Left renal cortex interstitium (tissue), 4 donors: ENCODE measurements at places on chromosomes 5 and 9.

- DNase-seq: no peak
Observed at GRCh38 chr5:57598756-57599155, 116.1 kb upstream of the ACTBL2 start.

GRCh38 chr5:1763548-1763911 lies 36.1 kb downstream of the MRPL36 start:
- no peak for DNase-seq

- no peak for DNase-seq
Observed at GRCh38 chr9:26893030-26893676, 551 bp upstream of the CAAP1 start.

DNA sequence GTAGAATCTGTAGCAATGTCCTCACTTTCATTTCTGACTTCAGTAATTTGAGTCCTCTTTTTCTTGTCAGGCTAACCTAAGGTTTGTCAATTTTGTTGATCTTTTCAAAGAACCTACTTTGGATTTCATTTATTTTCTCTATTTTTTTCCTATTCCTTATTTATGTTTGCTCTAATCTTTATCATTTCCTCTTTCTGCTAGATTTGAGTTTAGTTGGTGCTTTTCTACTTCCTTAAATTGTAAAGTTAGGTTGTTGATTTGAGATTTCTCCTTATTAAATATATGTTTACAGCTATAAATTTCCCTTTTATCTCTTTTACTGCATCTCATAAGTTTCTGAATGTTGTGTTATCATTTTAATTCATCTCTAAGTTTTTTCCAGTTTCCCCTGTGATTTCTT lies 75.1 kb upstream of the FAM120A start:
- DNase-seq: no peak

GRCh38 chr5:95988877-95989276 lies 27.2 kb upstream of the ELL2 start:
- no peak for DNase-seq

GRCh38 chr5:5665225-5666075 lies 243.0 kb downstream of the ICE1 start:
- no peak for DNase-seq

GRCh38 chr9:100914266-100914665 lies 114.3 kb upstream of the PLPPR1 start:
- no peak for DNase-seq

DNA sequence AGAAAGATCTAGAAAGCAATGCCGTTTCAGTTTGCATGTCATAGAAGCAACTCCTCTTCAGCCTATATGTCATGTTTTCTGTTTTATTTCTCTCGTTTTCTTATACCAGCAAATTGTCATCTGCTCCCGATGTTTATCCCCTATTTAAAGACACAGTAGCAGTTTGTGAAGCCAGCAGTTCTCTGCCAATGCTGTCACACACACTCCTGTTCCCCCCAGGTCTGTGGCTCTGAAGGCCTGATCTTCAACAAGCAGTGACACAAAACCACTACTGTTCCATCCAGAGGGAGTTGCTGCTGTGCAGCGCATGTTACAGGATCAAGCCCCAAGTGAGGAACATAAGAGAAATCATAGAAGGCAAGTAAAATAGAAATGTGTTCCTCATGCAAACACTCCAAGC lies 364.1 kb upstream of the SLC30A5 start:
- DNase-seq: no peak

DNA sequence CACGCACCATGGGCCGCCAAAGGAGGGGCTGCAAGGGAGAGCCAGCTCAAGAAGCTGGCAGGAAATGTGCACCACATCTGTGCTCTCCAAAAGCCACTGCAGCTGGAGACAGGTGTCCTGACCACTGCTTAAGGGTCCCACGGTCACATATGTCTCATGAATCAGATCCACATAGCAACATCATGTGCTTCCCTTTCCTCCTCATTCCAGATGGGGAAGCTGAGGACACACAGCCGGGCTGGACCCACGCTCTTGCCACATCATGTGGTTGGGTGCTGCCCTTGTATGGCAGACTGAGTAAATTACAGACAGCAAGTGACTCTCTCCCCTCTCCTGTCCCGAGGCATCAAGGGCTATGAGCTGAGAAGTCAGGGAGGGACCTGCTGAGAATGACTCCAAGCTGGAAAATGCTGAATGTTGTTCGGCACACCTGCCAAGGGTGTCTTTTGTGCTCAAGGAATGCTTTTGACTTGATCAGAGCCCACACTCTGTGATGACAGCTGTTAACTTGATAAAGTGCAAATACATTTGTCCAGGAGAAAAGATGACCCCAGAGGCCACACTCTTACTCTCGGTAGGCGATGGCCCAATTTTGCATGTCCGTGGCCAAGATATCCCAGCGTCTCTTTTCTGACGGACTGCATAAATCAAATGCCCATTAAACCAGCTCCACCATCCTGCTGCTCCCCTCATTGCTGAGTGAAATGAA lies 58.2 kb downstream of the NSUN2 start:
- no peak for DNase-seq

DNA sequence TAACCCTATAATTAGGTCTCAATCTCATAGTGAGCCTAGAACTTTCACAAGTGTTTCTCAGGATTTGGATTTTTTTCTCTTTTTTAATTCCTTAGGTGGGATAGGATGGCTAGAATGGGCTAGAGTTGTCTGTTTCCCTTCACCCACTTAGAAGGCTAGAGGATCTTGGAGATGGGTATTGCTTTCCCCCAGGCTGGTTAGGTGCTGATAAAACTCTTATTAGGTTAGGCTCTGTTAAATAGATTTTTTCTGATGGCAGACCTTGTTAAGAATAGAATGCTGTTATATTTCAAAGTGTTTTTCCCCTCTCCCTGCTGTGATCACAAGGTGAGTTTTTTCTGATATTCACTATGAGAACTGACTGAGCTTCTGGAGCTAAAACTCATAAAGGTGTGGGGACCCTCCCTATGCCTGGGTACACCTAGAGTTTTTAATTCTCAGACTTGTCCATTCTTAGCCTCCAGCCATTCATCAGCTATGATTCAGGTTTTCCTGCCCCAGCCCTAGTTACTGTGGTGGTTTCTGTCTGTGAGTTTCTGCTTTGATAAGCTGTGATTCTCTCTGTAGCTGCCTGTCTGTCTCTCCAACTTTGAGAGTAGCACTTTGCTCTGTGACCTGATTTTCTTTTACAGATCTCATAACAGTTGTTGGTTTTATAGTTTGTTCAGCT lies 132.4 kb downstream of the HACD4 start:
- DNase-seq: no peak

GRCh38 chr5:164746723-164747122 lies 1241.3 kb downstream of the MAT2B start:
- no peak for DNase-seq

DNA sequence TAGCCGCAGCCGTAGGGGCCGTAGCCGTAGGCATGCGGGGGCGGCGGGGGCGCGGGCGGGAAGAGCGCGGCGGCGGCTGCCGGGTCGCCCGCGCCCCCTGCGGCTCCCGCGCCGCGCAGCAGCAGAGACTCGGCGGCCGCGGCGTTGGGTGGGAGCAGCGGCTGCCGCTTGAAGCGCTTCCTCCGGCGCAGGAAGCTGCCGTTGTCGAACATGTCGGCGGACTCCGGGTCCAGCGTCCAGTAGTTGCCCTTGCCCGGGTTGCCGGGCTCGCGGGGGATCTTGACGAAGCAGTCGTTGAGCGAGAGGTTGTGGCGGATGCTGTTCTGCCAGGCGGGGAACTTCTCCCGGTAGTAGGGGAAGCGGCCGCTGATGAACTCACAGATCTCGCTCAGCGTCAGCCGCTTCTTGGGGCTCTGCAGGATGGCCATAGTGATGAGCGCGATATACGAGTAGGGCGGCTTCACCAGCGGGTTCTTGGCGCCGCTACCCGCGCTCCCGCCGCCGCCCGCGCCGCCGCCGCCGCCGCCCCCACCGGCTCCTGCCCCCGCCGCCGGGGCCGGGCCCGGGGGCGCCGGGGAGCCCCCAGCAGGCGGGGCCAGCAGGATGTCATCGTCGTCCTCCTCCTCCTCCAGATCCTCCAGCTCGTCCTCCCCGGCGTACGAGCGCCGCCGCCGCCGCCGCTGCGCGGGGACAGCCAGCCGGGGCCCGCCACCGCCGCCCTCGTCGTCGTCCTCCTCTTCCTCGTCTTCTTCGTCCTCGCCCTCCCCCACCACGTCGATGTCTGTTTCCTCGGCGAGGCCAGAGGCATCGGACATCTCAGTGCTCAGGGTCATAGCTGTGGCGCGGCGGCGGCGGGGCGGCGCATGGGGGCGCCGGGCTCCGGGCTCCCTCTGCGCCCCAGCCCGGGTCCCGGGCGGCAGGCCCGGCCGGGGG lies 781 bp downstream of the FOXD1 start:
- DNase-seq: no peak

DNA sequence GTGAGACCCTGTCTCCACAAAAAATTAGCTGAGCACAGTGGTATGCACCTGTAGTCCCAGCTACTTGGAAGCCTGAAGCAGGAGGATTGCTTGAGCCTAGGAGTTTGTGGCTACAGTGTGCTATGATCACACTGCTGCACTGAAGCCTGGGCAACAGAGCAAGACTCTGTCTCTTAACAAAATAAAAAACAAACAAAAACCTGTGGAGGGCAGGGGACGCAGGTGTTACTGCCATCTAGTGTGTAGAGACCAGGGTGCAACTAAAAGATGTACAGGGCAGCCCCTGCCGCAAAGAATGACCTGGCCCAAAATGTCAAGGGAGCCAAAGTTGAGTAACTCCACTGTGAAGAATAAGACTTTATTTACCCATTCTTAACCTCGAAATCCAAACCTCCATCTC lies 27.1 kb downstream of the ASPN start:
- DNase-seq: no peak

GRCh38 chr5:150149618-150150017 lies 6.0 kb downstream of the PDGFRB start:
- DNase-seq: no peak

GRCh38 chr5:8756498-8757084 lies 789.3 kb downstream of the SEMA5A start:
- peak; percentile 18 for DNase-seq

GRCh38 chr5:36596247-36596646 lies 10.2 kb upstream of the SLC1A3 start:
- no peak for DNase-seq

- no peak for DNase-seq
Observed at GRCh38 chr9:11340654-11341053, 727.9 kb upstream of the PTPRD start.

GRCh38 chr9:20863945-20864344 lies 167.5 kb downstream of the HACD4 start:
- no peak for DNase-seq

- DNase-seq: no peak
Observed at GRCh38 chr5:77518304-77518703, 26.2 kb upstream of the WDR41 start.

- no peak for DNase-seq
Observed at GRCh38 chr5:157562111-157562581, 13.4 kb downstream of the ADAM19 start.

GRCh38 chr9:38244971-38245370 lies 147.5 kb upstream of the ALDH1B1 start:
- DNase-seq: no peak

GRCh38 chr9:127223810-127224177 lies 40.8 kb upstream of the GARNL3 start:
- no peak for DNase-seq

- DNase-seq: no peak
Observed at GRCh38 chr5:131277447-131277846, 13.6 kb downstream of the CDC42SE2 start.

DNA sequence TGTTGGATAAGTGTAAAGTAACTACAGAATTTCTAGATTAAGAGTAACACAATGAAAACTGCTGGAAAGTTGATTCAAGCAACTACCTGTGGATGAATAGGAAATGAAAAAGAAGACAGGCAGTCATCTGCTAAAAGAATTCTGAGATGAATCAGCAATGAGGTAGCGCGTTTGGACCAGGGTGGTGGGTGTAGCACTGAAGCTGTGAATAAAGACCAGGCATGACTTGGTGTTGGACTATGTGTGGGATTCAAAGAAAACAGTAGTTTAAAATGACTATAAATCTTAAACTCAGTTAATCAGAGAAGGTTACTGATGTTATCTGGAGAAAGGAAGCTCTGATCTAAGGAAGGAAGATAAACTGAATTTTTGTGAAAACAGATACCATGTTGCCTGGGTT lies 159.8 kb downstream of the FBN2 start:
- DNase-seq: no peak

- DNase-seq: no peak
Observed at GRCh38 chr5:117461403-117461802, 886.8 kb upstream of the SEMA6A start.

GRCh38 chr9:92607088-92607487 lies 62.8 kb downstream of the IPPK start:
- DNase-seq: no peak

DNA sequence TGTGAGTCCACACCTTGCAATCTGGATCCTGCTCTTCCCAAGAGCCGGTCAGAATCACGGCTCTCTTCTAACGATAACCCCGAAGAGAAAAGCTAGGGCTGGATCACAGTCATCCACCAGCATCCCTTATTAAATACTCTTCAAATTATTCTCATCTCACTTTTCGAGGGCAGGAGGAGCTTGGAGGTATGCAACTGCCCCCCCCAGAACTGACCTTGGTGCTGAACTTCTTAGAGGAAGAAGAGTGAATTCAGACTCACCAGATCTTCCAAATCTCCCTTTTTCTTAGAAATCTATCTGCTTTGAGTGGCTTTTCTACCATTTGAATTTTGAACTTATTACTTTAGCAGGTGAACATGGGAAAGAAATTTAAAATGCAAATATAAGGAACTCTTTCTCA lies 75.7 kb downstream of the MED10 start:
- DNase-seq: no peak

DNA sequence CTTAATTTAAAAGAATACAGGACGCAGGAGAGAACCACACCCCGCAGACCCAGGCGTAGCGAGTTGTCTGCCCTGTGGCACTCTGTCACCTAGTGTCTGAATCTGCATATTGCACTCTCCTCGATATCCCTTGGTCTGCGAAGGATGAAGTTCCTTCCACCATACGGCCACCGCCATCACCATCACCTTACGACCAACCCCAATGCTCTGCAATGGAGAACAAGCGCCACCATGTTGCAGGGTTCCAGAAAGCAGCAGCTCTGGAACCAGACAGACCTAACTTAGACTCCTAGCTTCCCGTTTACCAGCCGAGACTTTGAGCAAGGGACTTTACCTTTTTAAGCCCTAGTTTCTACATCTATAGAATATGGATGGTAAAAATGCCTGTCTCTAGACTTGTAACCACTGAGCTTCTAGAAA lies 77.4 kb upstream of the DMRT1 start:
- DNase-seq: peak; percentile 24

GRCh38 chr9:133823189-133824105 lies 85.3 kb upstream of the SARDH start:
- no peak for DNase-seq

- no peak for DNase-seq
Observed at GRCh38 chr5:89470658-89471057, 587.7 kb upstream of the MEF2C start.

GRCh38 chr5:120778491-120779484 lies 314.7 kb downstream of the PRR16 start:
- DNase-seq: no peak

DNA sequence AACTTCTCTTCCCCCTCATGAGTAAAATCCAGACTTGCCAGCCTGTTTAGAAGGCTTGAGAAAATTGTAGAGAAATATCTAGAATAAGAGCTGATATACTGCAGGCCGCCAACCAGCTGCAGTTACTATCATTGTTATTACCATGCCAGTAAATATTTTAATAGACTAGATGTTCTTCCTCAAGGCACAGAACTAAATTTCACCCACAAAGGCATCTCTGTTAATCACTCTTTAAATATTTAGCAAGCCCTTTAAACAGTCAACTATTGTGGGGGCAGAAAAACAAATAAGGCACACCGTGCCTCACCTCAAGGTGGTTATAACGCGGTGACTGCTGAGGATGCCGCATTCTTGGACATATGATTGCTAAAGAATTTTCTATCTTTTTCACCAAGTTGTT lies 147.0 kb downstream of the SPOCK1 start:
- DNase-seq: no peak

- DNase-seq: peak; percentile 26
Observed at GRCh38 chr9:97468658-97469448, 32.6 kb upstream of the TMOD1 start.
